BE2C (cell line): ENCODE measurements at places on chromosomes 16 and 17.
A peak's percentile ranks its signal among the peaks of the same experiment; 100 is the strongest.

DNA sequence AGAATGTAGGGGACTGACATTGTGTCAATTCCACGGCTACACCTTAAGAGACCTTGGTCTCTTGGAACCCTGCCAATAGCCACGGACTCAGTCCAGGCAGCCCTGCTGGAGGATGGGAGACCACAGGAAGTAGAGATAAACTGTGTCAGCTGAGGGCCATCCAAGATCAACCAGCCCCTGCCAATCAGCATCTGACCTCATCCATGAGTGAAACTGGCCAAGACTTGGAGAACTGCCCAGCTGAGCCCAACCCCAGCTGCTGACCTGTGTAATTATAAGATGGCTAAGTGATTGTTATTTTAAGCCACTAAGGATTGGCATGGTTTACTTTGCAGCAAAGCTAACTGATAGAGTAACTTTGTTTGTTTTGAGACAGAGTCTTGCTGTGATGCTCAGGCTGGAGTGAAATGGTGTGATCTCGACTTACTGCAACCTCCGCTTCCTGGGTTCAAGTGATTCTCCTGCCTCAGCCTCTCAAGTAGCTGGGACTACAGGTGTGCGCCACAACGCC lies 13.3 kb upstream of the YWHAE start:
- peak; percentile 30 for DNase-seq

- DNase-seq, result no peak
Measured at GRCh38 chr17:44191369-44191768, 4.6 kb downstream of the TMUB2 start.

DNA sequence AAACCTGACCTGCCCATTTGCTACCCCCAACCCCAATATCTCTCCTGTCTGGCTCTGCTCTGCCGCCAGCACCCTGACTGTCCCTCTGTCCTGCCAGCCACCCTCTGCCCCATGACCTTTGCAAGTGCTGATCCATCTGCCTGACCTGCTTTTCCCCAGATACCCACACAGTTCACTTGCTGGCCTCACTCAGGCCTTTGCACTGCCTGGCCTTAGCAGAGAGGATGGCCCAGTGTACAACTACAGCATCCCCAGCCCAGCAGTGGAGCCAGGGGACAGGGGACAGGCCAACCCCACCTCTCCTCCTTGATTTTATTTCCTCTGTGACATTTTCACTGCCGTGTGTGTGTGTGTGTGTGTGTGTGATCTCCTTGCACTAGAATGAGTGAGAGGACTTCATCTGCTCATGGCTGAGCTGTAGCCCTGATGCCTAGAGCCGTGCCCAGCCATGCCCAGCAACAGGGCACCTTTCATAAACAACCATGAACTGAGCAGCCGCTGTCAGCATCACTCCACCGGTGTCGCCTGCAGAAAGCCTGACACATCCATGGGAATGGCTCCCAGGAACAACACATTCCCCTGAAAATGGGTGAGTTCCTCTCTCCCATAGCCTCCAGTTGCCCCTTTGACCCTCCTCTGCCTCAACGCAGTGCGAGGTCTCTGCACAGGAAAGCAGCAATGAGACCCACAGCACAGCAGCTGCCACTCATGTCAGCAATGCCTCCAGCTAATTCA lies 36.0 kb upstream of the RBFOX3 start:
- no peak for DNase-seq

DNA sequence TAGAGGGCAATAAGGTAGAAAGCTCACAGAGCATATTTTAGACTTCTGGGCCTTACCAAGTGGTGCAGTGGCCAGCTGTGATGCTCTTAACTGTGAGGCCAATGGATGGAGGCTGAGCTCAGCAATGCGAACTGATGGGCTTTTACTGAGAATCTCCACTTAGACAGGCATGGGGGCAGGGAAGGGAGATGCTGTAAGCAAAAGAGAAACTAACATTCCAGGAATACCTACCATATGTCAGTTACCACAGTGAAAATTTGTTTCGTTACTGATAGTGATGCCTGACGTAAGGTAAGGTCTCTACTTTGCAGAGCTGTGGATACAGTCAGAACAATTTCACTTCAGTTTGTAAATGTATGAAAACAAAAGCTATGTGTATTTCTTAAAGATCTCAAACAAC lies 250.6 kb upstream of the ZFHX3 start:
- DNase-seq, result no peak

DNA sequence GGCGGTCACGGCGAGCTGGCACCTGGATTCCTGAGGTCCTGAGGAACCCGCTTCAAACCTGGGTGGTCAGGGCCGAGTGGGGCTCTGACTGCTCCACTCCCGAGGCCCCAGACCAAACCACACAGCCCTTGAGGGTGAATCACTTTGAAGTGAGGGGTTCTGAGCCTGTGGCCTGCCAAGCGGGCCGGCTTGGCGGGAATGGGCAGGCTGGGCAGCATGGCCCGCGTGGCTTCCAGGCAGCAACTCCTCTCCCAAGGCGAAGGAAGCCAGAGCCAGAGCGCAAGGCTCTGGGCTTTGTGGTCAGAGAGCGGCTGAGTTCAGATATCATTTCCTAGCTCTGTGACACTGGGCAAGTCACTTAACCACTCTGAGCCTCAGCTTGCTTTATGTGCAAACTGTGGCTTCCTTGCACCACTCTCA lies 42.7 kb downstream of the CMIP start:
- no peak for DNase-seq

GRCh38 chr17:55743103-55743679 lies 7.7 kb upstream of the PCTP start:
- DNase-seq, result peak; percentile 25

DNA sequence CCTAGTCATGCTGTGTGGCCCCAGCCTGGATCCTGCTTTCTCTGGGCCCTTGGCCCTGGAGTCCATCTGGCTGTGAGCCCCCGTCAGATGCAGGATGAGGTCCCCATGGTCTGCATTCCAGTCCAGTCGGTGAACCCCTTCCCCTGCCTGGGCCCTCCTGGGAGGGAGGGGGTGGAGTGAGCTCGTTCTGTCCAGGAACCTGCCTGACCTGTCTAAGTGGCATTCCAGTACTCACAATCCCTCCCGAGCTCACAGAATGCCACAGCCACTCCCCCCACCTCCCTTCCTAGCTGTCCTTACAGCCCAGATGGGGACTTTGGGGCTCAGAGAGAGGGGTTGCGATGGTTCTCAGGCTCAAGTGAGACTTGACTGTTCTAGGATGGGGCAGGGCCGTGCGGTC lies 15.5 kb downstream of the SPNS2 start:
- DNase-seq, result no peak

- no peak for DNase-seq
Measured at GRCh38 chr17:7219229-7219811, 316 bp downstream of the DLG4 start.

DNA sequence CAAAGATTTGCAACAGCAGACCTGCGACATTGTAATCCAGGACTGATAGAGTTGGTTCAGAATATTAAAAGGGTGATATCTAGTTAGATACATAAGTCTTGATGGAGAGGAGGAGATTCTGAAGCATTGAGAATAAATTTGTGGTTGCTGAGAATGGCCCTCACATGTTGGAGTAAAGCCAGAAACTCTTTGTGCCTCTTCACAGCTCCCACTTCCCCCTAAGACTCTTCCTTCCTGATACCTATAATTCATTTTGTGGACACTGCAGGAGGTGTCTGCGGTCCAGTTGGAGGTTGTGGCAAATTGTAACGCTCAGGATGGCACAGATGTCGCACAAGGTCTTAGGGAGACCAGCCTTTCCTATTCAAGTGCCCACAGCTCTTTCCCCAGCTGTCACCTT lies 17.5 kb downstream of the WWOX start:
- no peak for DNase-seq

DNA sequence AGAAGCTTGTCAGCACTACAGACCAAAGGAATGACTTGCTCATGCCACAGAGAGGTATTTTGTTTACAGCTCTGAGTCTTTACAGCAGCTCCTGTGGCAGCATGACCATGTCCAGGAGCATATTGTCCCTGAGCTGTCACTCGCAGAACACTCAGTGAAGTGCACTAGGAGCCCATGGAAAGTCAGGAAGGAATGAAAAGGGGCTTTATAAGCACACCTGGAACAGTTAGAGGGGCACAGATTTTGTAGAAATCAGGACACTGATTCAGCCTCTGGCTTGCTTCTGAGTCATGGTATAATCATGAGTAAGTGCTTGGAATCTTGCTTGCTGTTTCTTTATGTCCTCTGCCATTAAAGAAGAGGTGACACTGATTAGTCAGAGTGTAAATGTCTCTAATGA lies 41.0 kb downstream of the TADA2A start:
- DNase-seq, result no peak

GRCh38 chr17:76046064-76046463 lies 19.0 kb upstream of the EVPL start:
- DNase-seq, result no peak

- no peak for DNase-seq
Measured at GRCh38 chr17:78986649-78987328, 7.1 kb upstream of the LGALS3BP start.

- no peak for DNase-seq
Measured at GRCh38 chr16:78528265-78528664, 428.8 kb downstream of the WWOX start.

- DNase-seq, result no peak
Measured at GRCh38 chr16:62954144-62955032, 918.1 kb upstream of the CDH8 start.

GRCh38 chr17:29687596-29687995 lies 64.9 kb upstream of the CORO6 start:
- DNase-seq, result no peak

- DNase-seq, result no peak
Measured at GRCh38 chr17:72578817-72579470, 458.1 kb downstream of the SOX9 start.

- DNase-seq, result peak; percentile 23
Measured at GRCh38 chr16:69465083-69465721, 40.8 kb downstream of the CYB5B start.

DNA sequence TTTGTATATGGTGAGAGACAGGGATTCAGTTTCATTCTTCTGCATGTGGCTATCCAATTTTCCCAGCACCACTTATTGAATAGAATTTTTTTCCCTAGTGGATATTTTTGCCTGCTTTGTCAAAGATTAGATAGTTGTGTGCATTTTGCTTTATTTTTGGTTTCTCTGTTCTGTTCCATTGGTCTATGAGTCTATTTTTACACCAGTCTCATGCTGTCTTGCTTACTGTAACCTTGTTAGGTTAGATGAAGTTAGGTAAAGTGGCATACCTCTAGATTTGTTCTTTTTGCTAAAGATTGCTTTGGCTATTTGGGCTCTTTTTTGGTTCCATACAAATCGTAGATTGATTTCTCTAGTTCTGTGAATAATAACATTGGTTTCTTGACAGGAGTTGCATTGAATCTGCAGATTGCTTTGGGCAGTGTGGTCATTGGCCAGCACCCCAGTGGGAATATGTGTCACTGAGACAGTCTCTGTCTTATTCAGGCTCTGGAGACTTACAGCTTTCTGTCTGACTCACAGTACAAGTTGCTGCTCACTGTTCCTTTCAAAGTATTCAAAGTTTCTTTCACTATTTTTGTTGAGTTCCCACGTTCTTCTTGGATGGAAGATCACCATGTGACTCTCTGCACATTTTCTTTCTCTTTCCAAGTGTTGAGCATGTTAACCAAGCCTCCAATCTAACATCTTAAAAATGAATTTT lies 709.1 kb downstream of the CDH11 start:
- no peak for DNase-seq

DNA sequence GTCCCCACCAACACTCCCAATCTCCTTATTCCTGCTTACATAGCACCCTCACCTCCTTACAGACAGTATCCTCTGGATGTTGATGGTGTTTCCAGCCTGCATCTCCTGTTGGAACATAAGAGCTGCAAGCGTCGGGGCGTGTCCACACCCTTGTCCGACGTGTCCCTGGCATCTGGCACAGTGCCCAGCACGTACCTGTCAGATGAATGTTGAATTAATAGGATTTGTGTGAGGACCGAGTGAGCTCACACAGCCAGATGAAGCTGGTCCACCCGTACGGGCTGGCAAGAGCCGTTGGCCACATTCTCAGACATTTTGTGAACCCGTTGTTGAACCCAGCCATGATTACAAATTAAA lies 12.2 kb upstream of the CBX4 start:
- no peak for DNase-seq

GRCh38 chr17:1847191-1847590 lies 17.4 kb downstream of the RPA1 start:
- peak; percentile 68 for DNase-seq

- DNase-seq, result no peak
Measured at GRCh38 chr16:24721830-24722238, 7.6 kb upstream of the TNRC6A start.

DNA sequence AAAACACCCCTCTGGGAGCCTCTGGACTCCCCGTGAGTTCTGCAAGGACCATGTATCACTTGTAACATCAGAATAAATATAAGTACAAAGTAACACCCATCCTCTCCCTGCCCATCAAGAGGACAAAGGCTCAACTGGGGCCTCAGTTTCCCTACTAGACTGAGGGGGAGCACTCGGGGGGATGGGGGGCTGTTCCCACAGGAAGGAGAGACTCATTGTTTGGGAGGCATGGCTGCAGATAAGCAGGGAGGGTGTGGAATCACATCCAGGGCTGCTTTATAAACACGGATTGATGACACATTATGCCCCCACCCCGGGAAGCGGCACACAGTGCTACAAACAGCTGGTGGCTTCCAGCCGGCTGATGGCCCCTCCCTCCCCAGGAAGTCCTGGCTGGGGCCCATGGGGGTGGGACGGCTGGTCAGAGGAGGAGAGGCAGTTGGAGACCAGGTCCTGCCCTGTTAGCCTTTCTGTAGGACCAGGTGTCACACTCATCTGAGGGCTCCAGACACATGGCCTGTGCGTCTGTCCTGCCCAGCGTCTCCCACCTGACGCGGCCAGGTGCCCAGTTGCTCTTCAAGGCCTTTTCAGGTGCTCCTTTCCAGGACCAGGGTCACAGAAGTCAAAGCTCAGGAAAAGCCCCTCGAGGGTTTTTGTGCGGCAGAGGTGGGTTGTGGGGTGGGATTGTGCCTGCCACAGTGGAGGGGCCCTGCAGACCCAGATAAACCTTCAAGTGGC lies 1.3 kb upstream of the MPG start:
- no peak for DNase-seq

DNA sequence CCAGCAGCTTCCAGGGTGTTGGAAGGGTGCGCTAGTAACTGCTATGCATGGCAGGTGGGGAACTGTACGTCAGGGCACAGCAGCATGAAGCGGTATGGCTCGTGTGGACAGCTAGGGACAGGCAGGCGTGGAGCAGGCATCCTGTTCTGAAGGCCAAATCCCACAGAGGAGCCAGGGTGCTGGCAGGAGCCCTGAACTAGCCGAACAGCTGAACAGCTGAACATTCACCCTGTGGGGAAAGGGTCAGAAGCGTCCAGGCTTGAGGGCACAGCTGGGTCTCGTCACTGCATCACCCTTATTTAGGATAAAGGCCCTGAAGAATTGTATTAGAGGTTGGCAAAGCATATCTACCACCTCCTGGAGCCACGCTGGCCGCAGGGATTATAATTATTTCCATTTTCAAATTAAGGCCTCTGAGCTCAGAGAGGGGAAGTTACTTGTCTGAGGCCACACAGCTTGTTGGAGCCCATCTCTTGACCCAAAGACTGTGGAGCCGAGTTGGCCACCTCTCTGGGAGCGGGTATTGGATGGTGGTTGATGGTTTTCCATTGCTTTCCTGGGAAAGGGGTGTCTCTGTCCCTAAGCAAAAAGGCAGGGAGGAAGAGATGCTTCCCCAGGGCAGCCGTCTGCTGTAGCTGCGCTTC lies 3.3 kb upstream of the STH start:
- no peak for DNase-seq

- DNase-seq, result no peak
Measured at GRCh38 chr16:53740933-53741531, 37.1 kb downstream of the FTO start.
